ENCODE measurements at places on chromosomes 7 and 10.
A peak's percentile ranks its signal among the peaks of the same experiment; 100 is the strongest.

DNA sequence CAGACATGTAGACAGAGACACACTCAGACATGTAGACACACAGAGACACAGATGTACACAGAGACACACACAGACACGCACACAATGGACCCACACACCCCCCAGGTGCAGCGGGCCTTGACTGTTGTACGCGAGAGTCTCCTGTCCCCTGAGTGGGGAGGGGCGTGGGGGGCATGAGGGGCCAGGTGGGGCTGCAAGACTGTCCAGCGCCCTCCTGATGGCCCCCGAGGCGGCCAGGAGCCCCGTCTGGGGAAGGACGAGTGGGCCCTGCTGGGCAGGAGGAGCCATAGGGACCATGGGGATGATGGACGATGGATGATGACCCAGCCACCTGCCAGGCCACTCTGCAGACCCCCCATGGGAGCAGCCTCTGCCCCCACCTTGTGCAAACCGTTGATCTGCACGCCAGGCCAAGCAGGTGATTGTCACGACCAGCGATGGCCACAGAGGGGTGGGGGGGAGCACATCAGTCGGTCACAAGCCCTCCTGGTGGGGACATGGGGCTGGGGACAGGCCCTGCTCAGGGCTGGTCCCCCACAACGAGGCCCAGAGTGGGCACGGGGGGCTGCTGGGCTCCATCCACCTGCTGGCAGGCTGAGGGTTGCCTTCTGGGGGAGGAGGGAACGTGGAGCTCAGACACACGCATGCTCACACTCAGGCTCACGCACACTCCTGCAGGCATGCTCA is 11.6 kb downstream of the VENTX start:
- no peaks in the 10 kb centered on the region for H3K27me3 ChIP-seq
- DNase-seq = no peak
- no peaks in the 10 kb centered on the region for H3K4me1 ChIP-seq
- H3K27ac ChIP-seq = no peak overlapping the region

DNA sequence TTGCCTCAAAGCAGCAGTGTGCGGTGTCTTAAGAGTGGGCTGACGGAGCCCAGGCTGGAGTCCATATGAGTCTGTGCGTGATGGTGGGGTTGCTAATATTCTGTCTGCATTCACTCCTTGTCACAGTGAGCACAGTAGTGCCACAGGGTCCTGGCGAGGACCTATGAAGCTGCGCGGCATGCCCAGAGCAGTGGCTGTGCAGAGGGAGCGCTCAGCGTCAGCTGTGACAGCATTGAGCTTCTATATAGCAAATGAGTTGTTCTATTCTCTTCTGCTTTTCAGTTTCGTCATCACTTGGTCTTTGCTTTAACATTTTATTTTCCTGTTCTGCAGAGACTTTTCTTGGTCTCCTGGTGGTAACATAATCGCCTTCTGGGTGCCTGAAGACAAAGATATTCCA is 14.5 kb downstream of the EIF3B start:
- H3K4me3 ChIP-seq = no peak overlapping the region
- no peaks in the 10 kb centered on the region for H3K27me3 ChIP-seq
- H3K4me1 ChIP-seq = no peaks in the 10 kb centered on the region
- H3K27ac ChIP-seq = no peak overlapping the region

DNA sequence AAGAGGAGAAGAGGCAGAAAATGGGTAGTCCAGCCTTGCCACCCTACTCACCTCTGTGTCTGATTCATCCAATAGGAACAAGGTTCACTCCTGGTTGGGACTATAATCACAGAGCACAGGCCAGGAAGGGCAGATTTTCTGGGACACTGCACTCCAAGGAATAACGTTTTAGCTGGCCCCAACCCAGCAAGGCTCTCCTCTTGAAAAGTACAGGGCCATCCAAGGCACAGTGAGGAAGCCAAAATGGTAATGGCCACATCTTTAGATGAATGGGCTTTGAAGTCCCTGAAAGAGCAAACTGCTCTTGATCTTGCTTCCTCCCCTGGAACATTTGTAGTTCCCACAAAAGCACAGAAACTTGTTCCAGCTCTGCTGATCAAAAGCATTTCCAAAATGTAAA is 149.4 kb downstream of the GRM3 start:
- no peaks in the 10 kb centered on the region for H3K27me3 ChIP-seq
- H3K36me3 ChIP-seq = no peaks in the 10 kb centered on the region
- H3K27ac ChIP-seq = no peak overlapping the region
- no peak for DNase-seq
- no peaks in the 10 kb centered on the region for H3K4me1 ChIP-seq
- H3K4me3 ChIP-seq = no peak overlapping the region

DNA sequence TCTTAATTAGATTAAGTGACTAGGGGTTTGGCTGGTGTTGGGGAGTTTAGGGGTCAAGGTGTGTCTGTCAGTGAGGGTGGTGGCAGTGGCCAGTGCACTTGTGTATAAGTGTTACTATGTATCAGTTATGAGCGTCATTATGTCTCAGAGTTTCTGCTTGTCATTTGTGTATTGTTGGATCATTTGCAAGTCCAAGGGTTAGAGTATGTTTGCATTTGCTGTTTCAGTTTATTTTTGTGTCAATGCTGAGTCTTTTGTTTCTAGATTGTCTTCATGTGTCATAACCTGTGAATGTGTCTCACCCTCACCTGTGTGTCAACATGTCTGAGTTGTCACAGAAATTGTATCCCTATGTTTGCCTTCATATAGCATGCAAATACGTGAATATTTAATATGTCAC is 97.5 kb upstream of the PAX2 start:
- no peaks in the 10 kb centered on the region for H3K4me1 ChIP-seq
- no peak for DNase-seq
- peaks cover 5% of the 10 kb centered on the region for H3K27me3 ChIP-seq
- H3K36me3 ChIP-seq = no peaks in the 10 kb centered on the region
- H3K27ac ChIP-seq = no peak overlapping the region

DNA sequence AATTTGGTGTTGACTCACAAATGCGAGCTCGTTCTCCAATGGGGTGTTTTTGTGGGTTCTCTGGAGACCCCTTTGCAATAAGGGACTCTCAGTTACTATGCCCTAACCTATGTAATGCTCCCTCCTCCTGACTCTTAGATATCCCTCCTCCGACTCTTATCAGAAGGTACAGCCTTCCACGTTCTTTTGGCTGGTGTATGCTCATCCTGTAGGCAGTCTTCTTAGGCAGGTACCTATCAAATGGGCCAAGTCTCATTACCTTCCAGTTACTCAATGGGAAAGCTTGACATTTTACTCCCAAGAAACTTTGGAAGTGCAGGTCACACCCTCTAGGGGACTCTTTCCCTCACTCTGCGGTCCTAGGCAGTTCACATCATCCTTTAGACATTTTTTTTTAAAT is 32.6 kb downstream of the SLC26A5 start:
- no peaks in the 10 kb centered on the region for H3K36me3 ChIP-seq
- H3K4me3 ChIP-seq = no peak overlapping the region
- no peaks in the 10 kb centered on the region for H3K27me3 ChIP-seq
- H3K27ac ChIP-seq = no peak overlapping the region
- H3K4me1 ChIP-seq = no peaks in the 10 kb centered on the region

DNA sequence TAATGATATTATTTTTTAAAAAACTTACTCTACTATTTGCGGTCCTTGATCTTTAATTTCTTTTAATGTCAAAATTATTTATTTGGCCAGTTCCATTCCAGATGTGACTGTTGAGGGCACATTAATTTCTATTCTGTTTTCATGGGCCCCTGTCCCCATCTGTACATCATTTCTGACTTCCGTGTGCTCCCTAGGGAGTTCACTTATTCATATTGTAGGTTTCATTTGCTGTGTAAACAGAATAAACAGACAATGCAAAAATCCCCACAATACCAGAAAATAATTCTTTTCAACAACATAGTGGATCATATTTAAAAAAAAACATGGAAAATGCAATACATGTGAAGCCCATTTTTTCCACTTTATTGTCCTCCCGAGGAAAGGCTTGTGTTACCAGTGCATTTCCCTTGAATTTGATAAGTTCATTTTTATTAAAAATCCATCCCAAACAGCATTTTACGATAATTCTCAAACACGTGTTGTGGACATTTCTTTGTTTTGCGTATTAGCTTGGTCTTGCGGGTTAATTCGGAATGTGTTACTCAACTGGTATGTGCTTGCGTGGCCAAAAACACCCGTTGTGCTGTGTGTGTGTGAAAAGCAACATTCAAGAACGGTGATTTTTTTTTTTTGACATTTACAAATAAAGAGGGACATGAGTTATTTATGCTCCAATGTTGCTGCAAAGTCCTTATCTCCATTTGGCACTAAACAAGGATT is 138.4 kb downstream of the MGMT start:
- no peak overlapping the region for H3K27ac ChIP-seq
- H3K4me3 ChIP-seq = no peak overlapping the region
- H3K27me3 ChIP-seq = no peaks in the 10 kb centered on the region

- no peak for DNase-seq
- H3K4me1 ChIP-seq = no peaks in the 10 kb centered on the region
- H3K36me3 ChIP-seq = no peaks in the 10 kb centered on the region
- no peak overlapping the region for H3K27ac ChIP-seq
These were observed 254.1 kb downstream of the ARL4A start for GRCh38 chr7:12941512-12941911.

DNA sequence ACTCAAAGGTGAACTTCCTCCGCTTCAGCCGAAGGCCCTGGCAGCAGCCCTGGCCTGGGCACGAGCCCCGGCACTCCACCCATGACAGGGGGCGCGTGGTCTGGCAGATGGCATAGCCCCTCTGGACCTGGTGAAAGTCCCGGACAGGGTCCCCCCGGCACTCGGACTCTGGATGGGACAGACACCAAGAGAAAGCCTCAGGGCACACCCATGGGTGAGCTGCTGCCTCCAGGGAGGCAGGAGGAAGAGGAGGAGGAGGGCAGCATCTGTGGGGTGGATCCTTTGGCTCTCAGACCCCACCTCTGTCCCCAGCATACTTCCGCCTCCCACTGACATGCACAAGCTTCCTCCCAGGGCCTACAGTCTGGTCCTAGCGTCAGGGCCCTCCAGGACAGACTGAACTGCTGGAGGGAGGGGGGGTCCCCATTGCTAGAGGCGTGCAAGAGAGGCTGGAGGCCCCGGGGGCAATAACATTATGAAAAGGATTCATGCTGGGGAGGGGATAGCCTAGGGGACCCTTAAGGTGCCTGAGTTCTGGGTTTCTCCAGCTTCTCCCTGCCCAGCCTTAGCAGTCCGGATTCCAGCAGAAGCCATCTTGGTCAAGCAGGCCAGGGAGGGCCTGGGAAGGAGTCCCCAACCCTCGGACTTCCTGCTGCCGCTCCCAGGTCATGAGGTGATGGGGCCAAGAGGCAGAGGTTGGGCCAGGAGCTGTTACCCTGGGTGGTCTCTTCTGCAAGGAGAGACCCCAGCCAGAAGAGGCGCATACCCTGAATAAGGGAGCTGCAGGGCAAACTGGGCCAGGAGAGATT is 169.3 kb downstream of the LCOR start:
- H3K27ac ChIP-seq = no peak overlapping the region
- no peak overlapping the region for H3K4me3 ChIP-seq
- H3K27me3 ChIP-seq = no peaks in the 10 kb centered on the region

GRCh38 chr7:139041378-139042085 is 5.7 kb upstream of the ZC3HAV1L start:
- H3K27ac ChIP-seq = no peak overlapping the region
- no peaks in the 10 kb centered on the region for H3K36me3 ChIP-seq
- no peaks in the 10 kb centered on the region for H3K4me1 ChIP-seq
- H3K27me3 ChIP-seq = no peaks in the 10 kb centered on the region
- no peak for DNase-seq
- no peak overlapping the region for H3K4me3 ChIP-seq

GRCh38 chr7:85776691-85777345 is 590.0 kb upstream of the SEMA3D start:
- H3K36me3 ChIP-seq = no peaks in the 10 kb centered on the region
- no peaks in the 10 kb centered on the region for H3K4me1 ChIP-seq
- H3K4me3 ChIP-seq = no peak overlapping the region
- H3K27me3 ChIP-seq = no peaks in the 10 kb centered on the region
- no peak for DNase-seq
- no peak overlapping the region for H3K27ac ChIP-seq

DNA sequence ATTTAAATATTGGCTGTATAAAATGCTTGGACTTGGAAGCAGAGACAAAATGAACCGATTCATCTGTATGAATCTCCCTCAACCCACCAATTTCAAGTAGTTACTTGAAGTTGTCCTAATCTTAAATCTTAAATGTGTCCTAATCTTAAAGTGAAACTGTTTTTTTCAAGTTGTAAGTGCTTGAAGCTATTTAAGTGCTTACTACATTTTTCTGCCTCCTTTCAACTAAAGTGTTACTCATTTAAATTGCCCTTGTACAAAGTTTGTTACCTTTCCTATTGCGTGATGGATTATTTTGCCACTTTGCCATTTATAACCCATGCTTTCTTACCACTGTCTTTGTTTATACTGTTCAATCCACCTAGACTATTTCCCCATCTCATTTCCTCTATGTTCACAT is 2.8 kb downstream of the BCAP29 start:
- DNase-seq = no peak
- H3K36me3 ChIP-seq = peaks cover 9% of the 10 kb centered on the region
- H3K27me3 ChIP-seq = no peaks in the 10 kb centered on the region
- peaks cover 21% of the 10 kb centered on the region for H3K4me1 ChIP-seq

- H3K27me3 ChIP-seq = no peaks in the 10 kb centered on the region
- H3K36me3 ChIP-seq = no peaks in the 10 kb centered on the region
- H3K4me3 ChIP-seq = no peak overlapping the region
- H3K4me1 ChIP-seq = no peaks in the 10 kb centered on the region
These were observed 204.1 kb downstream of the TRIL start for GRCh38 chr7:28754027-28754426.

- no peak for DNase-seq
- H3K4me1 ChIP-seq = no peaks in the 10 kb centered on the region
- H3K36me3 ChIP-seq = no peaks in the 10 kb centered on the region
These were observed 72.1 kb downstream of the RNF133 start for GRCh38 chr7:122626785-122627184.

GRCh38 chr7:47454069-47454973 is 127.6 kb downstream of the TNS3 start:
- no peaks in the 10 kb centered on the region for H3K4me1 ChIP-seq
- no peak overlapping the region for H3K4me3 ChIP-seq
- no peak for DNase-seq
- no peaks in the 10 kb centered on the region for H3K36me3 ChIP-seq
- H3K27me3 ChIP-seq = no peaks in the 10 kb centered on the region
- H3K27ac ChIP-seq = peak overlapping the region; percentile 83

DNA sequence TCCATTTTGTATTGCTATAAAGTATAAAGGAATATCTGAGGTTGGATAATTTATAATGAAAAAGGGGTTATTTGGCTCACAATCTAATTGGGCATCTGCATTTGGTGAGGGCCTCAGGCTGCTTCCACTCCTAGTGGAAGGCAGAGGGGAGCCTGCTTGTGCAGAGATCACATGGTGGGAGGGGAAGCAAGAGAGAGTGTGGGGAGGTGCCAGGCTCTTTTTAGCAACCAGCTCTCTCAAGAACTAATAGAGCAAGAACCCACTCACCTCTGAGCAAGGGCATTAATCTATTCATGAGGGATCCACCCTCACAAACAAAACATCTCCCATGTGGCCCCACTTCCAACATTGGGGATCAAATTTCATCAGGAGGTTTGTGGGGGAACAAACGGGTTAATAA is 64.6 kb downstream of the OGDH start:
- no peaks in the 10 kb centered on the region for H3K27me3 ChIP-seq
- H3K27ac ChIP-seq = no peak overlapping the region
- peak; percentile 18 for DNase-seq
- H3K36me3 ChIP-seq = peaks cover 66% of the 10 kb centered on the region
- no peaks in the 10 kb centered on the region for H3K4me1 ChIP-seq
- H3K4me3 ChIP-seq = no peak overlapping the region

All from right atrium auricular region (tissue), 2 donors.